RCC 7860 (cell line): ENCODE measurements at places on chromosomes 5 and 9.
A peak's percentile ranks its signal among the peaks of the same experiment; 100 is the strongest.

GRCh38 chr5:12284604-12285003 is 380.4 kb upstream of the CTNND2 start:
- DNase-seq = no peak

DNA sequence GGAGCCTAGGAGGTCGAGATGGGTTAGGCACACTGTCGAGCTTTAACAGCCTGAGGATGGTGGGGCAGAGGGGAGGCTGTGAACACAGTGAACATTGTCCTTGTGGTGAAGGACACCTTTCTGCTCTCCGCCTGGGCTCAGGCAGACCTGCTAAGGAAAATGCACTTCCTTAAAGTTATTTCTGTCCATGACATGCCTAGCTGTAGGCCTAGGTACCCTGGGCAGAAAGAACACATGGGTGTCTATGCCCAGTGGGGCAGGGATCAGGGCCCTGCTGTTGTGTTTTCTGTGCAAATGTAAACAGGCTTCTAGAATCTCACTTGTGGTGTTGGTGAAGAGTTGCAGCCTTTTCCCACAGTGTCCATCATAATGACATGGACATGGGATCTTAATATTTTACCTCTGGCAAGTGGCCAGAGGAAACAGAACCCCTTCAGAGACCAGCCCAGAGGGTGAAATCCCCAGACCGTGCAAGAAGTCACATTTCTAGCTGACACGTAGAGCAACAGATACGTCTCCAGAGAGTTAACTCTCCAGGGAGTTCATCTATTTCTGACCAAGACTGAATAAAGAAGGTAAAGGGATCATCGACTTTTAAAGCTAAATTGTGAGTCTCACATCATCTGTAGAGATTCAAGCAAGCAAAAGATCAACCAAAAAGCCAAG is 79.2 kb downstream of the C9orf152 start:
- no peak for DNase-seq

GRCh38 chr9:134217431-134218210 is 53.3 kb upstream of the RNU6ATAC start:
- DNase-seq = no peak

- no peak for DNase-seq
Observed at GRCh38 chr9:137575364-137575715, 3.4 kb downstream of the DPH7 start.

GRCh38 chr5:79621056-79621455 is 8.8 kb downstream of the TENT2 start:
- DNase-seq = peak; percentile 41

DNA sequence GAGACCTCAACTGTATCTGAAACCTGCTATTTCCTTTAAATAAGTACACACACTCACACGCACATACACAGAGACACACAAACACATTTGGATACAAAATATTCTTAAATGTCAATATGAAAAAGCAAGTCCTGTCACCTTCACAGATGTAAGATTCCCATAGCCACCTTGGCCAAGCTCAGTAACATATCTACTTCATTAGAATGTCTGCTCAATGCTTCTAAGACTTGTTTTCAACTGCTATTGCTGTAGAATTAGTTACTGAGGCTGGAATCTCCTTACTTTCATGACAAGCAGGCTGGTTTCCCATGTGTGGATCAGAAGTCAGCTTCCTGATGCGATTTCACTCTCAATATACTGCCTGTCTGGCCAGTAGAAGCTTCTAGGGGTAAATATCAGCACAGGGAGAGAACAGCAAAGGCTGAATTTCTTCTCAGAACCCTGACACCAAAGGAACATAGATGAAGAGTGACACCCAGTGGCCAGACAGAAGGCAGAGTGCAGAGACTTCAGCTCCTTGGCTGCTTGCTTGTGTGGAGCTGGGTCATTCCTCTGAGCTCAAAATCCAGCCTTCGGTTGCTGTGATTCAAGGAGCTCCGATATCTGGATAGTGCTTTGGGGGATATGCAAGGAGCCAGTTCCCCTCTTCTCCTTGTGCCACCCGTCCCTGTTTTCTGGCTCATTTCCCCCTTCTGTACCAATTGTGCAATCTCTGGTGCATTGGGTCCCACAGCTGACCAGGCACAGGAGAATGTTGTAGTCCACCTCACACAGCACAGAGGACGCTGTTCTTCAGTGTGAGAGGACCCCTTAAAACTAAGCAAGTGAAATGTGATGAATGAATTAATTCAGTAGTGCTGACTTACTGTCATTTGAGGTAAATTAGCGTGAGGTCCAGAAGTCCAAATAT is 26.6 kb upstream of the ABLIM3 start:
- DNase-seq = peak; percentile 69

DNA sequence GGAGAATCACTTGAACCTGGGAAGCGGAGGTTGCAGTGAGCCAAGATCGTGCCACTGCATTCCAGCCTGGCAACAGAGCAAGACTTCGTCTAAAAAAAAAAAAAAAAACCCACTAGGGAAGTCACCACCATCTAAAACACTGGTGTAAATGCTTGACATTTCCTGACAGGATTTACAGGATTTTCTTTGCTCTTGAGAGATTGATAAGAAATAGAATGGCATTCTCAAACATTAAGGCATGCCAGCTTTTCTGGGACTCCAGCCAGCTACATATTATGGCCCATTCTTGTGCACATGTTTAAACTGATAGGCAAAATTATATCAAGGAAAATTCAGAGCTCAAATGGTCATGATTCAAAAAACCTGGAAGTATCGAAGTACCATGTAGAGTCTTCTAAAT is 28.7 kb downstream of the GTF3C4 start:
- DNase-seq = no peak

GRCh38 chr9:74503666-74504065 is 6.5 kb downstream of the RORB start:
- DNase-seq = no peak

DNA sequence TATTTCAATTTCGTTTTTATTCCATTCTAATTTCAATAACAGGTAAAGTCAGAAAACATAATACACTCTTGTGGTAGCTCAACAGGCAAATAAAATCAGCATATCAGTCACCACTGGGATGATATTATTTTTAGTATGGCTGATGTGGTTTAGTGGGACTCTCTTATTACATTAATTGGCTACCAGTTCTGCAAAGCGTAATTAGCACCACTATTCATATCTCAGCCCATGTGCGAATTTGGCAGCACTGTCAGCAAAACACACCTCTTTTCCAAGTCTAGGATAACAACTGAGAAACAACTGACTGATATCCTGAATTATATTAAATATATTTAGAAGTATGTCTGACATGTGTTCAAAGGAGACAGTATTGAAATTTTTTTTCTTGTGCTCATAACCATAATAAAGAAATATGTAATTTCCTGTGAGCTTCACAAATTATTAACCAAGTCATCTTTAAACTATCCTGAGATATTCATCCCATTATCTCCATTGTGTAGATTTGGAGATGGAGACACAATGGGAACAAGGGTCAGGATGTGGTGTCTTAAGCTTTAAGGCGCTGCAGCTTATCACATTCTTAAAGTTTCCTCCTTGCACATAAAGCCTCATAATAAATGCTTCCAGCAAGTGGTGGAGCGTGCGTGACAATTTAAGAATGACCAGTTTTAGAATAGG is 212.4 kb downstream of the TLE1 start:
- DNase-seq = no peak

- DNase-seq = no peak
Observed at GRCh38 chr9:113566712-113567071, 103.2 kb downstream of the RGS3 start.

DNA sequence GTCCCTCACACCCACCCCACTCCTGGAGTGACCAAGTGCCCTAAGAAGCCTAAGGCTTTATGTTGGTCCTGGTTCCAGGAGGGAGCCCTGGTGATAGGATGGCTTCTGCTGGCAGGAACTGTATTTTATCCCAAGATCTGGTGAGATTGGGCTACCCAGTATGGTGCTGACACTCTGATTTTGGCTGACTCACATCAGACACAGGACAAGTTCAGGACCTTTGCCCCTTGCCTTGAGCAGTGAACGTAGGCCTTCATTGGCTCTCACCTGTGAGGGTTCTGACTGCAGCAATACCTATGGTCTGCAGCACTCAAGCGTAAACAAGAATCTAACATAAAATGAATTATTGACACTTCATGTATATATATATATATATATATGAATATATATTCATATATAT is 25.0 kb downstream of the BHMT start:
- no peak for DNase-seq

DNA sequence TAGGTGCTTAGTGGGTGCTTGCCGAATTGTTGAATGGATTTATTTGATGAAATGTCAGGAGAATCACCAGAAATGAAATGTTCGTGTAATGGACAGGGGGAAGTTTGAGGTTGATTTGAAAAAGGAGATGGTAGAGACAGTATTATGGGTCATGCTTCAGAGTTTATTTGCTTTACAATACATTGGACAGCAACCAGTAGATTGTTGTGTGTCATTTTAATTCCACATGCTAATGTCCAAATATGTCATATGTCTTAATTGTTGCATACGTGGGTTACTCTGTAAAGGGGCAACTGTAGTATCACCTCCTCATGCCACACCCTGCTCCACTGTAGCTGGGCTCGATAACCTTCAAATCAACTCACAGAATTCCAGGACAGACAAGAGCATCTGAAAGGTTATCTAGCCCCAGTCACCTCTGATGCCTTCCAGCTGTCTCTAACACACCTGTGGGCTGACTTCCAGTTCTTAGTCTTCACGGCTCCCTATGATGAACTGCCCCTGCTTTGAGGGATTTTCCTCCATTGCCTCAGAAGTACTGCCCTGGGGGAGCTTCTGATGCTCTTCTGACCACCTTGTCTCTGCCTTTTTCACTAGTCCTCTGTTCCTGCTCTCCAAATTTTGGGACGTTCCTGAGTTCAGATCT is 1.7 kb downstream of the PDCD1LG2 start:
- DNase-seq = no peak

- DNase-seq = no peak
Observed at GRCh38 chr9:6855860-6856259, 98.1 kb downstream of the KDM4C start.

DNA sequence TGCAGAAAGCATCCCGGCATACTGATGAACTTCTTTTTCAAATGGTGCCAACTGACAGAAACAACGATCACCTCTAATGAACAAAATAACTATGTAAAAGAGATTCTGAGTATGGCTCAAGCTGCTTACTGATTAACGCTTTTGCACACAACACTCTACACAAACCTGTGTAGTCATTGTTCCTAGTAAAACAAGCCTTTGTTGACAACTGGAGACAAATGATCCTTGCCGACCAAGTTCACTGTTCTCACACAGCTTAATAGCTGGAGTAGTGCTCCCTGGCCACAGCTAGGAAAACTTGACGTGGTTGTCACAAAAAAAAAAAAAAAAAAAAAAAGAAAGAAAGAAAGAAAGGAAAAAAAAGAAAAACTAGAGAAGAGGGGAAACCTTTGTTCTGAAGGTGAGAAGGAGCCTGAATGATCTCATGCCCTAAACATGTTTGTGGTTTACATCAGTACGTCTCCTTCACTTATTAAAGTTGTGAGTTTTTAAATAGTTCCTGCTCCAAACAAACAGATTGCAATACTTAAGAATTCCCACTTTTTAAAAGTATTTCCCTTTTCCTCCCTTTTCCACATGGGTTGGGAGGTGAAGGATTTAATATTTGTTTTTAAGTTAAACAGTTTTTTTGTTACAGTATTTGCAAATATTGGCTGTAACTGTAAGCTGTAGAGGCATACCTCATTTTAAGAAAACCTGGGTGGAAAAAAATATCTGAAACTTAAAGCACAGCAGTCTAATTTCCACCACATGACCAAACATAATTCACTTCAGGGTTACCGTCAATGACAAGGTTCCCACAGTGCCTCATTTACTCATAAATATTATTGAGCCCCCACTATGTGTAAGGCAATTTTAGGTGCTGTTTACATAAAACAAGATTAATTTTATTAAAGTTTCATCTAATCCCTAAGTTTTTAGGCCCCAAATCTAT is 63.7 kb downstream of the GLIS3 start:
- DNase-seq = peak; percentile 74

DNA sequence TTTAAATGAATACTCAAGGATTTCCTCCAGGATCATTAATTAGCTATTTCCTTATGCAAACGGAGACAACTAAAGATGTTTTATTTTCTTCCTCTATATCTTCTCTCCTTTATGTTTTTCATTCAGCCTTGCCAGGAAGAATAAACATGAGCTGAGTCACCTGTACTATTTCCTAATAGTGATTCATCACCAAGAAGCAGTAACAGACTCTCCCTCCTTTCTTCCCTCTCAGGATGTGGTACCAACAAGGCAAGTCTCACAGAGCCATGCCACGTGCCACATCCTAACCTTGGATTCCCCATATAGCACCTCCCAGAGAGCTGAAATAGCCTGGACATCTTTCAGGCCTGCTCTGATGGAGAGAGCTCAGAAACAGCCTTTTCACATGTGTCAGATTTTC is 758.6 kb upstream of the DMAC1 start:
- DNase-seq = peak; percentile 54

GRCh38 chr5:88740604-88741185 is 142.3 kb downstream of the MEF2C start:
- no peak for DNase-seq

- DNase-seq = no peak
Observed at GRCh38 chr9:120454467-120454866, 125.5 kb downstream of the CDK5RAP2 start.
